Activated T-cell treated with anti-CD3 and anti-CD28 coated beads for 1 hour (primary cell): ENCODE measurements at places on chromosomes 12 and 14.

DNA sequence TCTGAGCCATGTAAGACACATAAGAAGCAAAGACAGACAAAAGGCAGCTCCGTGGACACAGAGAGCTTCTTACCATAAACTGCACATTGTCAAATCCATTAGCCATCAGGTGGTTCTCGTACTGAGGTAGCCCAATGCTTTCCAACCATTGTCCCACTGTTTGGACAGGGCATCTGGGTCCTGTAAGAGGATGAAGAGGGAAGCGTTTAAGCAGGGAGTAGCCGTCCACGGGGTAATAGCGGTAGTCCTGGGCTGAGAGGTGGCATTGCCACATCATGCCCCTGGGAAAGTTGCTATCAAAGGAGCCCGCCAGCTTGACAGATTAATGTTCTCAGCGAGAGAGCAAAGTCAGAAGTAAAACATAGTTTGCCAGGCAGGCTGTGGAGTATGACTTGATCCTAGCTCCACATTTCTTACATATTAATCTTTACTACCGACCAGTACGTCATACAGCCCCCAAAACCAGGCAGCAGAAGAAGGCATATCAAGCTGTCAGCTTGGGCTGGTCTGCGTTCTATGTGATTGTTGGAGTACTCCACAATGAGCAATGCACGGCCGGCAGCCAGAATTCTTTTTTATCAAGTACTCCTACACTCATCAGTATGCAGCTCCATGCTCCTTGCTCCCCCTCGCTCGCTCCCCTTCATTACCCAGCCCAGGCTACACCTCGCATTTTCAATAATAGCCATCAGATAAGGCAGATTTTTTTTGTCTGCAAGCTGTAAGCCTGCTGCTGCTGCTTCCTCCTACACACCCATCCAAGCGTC lies 493.2 kb upstream of the GARIN6 start:
- DNase-seq = no peak

GRCh38 chr12:93733358-93733757 lies 56.2 kb downstream of the CRADD start:
- DNase-seq = no peak

GRCh38 chr12:24014915-24015832 lies 65.7 kb upstream of the SOX5 start:
- no peak for DNase-seq

DNA sequence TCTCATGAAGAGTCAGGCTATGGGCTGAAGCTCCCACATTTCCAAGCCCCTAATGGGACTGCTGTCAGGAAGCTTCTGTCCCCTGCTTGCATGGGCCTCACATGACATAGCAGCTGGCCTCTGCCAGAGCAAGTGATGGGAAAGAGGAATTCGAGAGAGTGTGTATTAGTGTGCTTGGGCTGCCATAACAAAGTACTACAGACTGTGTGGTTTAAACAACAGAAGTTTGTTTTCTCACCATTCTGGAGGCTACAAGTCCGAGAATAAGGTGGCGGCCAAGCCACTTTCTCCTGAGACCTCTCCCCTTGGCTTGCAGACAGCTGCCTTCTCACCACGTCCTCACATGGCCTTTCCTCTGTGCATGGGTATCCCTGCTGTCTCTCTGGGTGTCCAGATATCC lies 274.4 kb downstream of the NUAK1 start:
- DNase-seq = no peak

DNA sequence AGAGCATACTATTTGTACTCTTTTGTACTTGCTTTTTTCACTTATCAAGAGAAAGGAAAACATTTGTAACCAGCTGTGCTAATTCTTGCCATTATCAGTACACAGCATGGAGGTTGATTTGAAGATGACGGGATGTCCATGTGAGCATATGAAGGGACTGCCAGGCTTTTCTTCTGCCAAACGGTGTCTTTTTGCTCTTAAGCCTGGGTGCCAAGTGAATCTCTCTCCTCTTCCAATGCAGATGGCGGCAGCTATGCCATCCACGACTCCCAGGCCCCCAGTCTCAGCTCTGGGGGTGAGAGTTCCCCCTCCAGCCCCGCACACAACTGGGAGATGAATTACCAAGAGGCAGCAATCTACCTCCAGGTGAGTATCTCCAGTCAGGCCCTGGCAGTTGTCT lies 38.9 kb downstream of the TPCN1 start:
- no peak for DNase-seq

GRCh38 chr12:132771126-132771838 lies 9.7 kb upstream of the ANKLE2 start:
- DNase-seq = peak; percentile 33

DNA sequence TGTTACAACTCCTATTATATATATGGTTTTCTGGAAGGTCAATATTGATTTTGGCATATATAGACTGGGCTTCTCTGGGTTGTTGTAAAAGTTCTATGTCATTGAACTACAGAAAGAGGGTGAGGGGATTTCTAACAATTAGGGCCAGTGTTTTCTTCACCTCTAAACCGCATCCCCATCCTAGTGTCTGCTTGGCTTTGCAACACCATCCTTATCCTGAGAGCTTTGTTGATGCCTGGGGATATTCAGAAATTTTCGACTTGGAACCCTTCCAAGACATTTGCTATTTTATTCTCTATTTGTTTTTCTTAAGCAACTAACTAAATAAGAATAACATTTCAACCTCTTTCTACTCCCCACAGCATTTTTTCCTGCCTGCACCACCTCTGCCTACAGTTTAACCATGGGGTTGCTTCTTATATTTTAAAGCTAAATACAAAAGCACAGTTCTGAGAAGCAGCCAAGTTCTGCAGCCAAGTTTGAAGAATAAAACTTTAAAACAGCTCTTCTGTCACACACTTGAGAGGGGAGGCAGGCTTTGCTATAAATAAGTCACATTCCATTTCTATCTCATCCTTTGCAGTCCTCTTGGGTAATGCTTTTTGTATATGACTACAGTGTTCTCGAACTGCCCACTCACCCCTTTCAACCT lies 53.4 kb downstream of the RGS6 start:
- no peak for DNase-seq

- peak; percentile 47 for DNase-seq
Observed at GRCh38 chr14:24365600-24366412, 2.2 kb upstream of the NFATC4 start.

DNA sequence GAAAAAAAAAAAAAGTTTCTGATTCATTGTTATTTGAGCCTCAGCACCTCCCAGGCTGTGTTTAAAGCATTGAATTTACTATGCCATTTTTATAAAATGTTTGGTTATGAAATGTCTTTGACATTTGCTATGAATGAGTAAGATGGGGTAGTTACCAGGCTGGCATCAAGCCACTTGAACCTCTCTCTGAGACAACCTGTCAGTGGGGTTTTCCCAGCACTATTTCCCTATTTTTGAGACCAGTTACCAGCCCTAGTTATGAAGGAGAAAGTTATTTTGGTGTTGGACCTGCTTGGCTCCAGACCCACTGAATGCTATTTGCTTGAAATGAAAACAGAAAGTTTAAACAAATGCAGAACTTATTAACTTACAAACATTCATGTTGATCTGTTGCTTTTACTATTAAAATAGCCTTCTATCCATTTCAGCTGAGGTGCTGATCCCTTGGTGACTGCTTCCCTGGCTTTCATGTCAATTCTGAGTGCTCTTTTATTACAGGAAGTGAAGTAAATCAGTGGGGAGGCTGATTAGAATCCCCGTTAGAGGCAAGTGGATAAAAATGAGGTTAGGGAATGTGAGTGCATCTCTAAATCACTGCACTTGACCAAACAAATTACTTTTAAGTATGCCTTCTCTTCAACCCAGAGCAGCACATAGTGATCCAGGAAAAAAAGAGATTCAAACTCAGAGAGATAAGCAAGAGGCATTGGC lies 37.8 kb downstream of the LLPH start:
- DNase-seq = no peak

DNA sequence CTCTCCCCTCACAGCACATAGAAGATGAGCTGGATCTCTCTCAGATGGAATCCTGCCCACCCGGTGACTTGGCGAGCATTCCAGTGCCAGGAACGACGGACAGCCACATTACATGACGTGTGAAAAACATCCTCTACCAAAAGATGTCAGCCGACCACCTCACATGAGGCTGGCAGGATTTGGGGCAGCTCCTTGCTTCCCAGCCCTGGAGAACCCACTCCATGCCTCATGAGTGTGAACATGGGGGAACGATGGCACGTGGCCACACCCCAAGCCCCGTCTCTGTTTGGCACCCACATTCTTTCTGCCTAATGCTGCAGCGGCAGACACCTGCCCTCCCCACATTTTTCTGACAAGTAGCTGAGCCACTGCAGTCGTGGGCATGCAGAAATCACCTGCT lies 202.5 kb downstream of the CALM1 start:
- DNase-seq = no peak

DNA sequence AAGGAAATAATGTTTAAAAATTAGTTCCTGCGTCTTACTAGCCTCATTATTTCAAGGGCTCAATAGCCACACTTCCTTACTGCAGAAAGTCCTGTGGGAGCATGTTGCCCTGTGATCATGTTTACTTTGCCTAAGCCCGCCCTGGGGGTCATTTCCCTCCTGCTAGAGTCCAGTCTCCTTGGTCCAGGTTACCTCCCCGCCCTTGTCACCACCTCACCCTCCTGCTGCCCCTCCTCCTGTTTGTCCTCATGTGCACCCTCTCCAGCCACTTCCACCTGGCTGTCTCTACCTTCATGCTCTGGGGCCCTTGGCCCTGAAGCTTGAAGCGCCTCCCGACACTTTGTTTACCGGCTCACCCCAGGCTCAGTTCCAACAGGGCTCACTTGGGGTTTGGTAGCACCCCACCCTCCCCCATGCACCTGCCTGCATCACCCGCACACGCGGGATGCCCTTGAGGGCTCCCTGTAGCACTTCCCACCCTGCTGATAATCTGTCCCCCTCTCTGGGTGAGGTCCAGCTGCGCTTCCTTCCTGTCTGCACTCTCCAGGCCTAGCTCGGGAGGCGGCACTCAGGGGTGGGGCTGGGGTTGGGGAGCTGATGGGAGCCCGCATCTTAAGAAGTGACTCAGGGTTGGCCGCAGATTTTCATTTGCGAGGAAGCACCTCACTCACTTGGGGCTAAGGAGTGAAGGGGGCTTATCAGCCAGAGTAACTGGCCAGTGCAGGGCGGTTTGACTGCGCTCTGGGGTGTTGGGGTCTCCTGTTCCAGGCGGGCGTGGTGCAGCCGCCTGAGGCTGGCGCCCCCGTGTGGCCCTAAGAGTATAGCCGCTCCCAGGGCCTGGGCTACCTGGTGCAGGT lies 40.1 kb downstream of the SMIM41 start:
- DNase-seq = peak; percentile 16

DNA sequence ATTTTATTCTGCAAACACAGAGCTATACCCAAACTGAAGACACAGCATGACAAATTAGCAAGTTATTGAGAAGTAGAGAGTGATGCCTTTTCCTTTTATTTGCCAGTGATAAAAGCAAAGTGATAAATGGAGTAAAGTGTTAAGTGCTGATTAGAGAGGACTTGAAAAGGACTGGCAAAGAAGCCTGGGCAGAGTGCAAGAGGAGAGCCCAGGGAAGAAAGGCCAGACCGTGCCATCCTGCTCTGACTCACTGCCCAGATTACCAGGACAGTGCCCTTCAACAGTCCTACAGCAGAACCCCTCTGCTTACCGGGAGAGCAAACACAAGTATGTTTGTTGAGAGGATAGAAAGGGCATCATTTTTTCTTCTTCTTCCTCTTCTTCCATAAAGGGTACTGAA lies 106.5 kb downstream of the ETV6 start:
- no peak for DNase-seq

DNA sequence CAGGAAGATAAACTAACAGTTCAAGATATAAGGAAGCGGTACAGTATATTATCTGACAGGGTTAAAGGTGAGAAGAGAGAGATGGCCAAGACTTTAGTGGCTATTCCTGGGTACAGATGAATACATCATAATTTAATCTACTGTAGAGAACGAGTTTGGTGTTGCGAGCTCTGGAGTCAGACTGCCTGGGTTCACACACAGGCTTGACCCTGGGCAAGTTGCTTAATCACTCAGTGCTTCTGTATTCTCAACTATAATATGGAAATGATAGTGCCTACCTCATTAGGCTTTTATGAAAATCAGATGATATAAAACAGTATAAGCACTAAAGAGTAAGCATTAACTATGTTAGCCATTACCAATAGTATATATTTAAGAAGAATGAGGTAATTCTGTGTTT lies 3.5 kb downstream of the PPM1H start:
- DNase-seq = no peak

DNA sequence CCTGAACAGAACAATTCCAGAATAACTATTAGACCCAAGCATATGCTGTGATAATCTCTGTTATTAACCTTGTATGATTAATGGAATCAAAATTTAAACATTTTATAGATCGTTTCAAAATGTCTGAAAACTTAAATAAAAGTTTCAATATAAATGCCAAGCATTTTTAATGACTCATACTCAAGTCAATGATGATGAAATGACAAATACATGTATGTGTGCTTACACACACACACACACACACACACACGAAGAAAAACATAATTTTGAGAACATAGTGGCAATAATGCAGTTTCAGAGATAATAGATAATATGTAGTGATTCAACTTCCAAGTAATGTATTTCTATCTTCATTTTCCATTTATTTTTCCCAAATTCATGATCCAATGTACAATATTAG lies 384.9 kb upstream of the FOXG1 start:
- DNase-seq = no peak

- DNase-seq = no peak
Observed at GRCh38 chr12:31835276-31835882, 106.6 kb upstream of the AMN1 start.

- DNase-seq = no peak
Observed at GRCh38 chr12:79939728-79940310, 4.9 kb upstream of the PPP1R12A start.

DNA sequence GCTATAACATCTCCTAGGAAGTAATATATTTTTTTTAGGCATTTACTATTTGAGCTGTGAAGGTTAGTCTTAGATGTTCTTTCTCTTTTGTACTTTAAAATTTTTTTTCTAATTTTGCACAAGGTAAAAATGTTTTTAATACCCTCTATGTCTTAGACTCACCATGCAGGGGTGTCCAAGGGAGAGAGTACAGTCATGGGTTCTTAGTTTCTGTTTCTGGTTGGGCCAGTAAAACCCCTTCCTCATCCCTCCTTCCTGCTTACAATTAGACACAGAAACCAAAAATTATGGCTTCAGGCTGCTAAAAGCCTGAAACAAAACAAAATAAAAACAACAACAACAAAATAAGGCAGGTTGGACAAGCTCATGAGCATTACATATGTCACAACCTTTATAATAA lies 193.0 kb downstream of the SYT1 start:
- DNase-seq = no peak

- DNase-seq = no peak
Observed at GRCh38 chr14:92549105-92549858, 35.7 kb downstream of the RIN3 start.

DNA sequence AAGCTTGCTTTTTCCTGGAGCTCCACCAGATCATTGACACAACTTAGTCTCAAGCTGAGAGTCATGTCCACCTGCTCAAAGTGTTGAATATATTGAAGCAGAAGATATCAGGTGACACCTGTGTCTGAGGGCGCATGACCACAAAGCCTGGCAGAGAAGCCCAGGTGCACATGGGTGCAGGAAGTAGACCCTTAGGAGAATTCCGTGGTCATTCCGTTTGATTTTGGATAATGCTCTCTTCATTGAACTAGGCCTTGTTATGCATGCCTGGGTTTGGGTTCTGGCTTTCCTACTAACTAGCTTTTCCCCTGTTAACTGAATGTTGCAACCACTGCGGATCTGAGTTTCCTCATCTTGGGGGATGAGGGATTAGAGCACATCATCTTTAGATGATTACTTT lies 7.1 kb downstream of the ARHGDIB start:
- no peak for DNase-seq
